Caki2 (cell line): ENCODE measurements at places on chromosomes 7 and 10.
A peak's percentile ranks its signal among the peaks of the same experiment; 100 is the strongest.

- no peak for DNase-seq
These were observed at the start of gene COL1A2 for GRCh38 chr7:94394437-94395140. Gene COL1A2 (plus strand): TSS chr7:94394895. CDS start chr7:94395032, 137 bp downstream.

DNA sequence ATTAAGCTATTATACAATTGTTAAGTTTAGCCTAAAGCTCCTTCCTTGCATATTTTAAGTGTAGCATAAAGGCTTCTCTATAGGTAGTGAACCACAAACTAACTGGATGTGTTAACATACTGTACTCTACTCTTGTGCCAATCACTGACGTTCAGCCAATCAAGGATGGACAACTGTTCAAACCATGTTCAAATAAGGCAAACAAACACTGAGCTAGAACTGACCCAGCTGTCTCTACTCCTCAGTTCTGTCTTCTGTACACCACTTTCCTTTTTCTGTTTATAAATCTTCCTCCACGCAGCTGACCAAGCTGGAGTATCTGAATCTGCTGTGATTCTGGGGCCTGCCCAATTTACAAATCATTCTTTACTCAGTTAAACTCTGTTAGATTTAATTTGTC lies 188.7 kb upstream of the MBL2 start:
- DNase-seq = no peak

- no peak for DNase-seq
These were observed 35.0 kb upstream of the IL15RA start for GRCh38 chr10:6012121-6012905.

- no peak for DNase-seq
These were observed 173.9 kb downstream of the USP6NL start for GRCh38 chr10:11437391-11438142.

DNA sequence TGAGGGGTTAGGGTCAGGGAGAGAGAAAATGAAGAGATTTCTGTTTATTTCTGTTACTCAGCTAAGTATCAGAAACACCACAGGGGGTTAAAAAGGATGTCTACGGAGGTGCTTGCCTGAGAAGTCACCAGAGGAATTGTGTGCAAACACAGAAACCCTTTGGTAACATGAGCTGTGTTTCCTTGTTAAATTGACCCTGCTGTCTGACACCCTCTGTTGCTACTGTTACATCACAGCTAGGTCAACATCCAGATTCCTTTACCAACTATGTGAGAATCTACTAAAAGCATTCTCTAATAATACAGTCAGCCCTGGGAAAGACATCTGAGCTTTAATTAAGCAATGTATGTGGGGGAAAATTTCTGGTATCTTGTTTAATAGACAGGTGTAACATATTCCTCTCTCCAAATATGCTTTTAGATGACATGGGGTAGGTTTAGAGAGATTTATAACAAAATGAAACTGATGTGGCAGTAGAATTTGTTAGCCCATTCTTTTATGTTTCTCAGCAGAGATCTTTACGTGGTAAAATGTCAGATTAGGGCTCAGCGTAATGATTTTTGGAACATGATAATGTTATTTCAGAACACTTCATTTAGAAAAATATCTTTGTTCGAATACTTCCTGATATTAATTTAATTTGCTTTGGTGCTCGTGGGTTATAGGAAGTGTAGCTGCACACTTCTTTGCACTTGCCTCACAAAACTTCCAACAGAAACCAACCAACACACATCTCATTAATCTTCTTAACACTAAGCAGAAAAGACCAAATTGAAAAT lies 168.0 kb upstream of the AHR start:
- peak; percentile 71 for DNase-seq

DNA sequence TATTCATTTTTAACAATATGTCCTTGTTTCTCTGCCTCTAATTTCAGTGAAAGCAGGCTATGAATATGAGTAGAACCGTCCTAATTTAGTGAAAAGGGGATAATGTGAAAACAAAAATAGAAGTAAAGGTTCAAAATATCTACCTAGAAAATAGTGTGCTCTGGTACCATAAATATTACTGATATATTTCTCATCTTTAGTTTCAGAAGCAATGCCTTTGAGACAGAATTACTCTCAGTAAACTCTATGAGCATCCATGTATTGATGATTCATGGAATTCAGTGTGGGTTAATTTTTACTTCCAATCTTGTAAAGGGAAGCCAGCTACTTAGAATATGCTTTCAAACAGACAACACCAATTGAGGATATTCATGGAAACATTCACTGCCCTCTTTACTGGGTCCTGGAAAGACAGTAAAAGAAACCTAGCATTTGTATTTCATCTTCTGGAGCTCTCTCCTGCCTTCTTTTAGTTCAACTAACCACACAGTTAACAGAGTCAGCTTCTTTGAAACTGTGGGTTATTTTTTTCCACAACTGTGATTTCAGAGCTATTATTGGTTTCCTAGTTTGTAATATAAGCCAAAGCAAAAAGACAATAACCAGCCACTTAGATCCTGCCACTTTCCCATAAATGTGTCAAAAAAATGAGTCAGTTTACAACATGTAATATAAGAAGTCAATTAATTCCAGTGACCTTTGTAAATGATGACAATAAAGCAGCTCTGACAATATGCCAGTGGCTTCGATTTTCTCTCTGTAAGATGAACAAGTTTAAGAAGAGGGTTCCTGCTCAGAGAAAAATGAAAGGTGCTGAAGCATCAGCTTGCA lies 1.7 kb downstream of the LRRN3 start:
- no peak for DNase-seq

GRCh38 chr7:1287752-1288201 lies 55.1 kb downstream of the UNCX start:
- DNase-seq = no peak

GRCh38 chr7:43562383-43562782 lies 20.5 kb upstream of the STK17A start:
- no peak for DNase-seq

DNA sequence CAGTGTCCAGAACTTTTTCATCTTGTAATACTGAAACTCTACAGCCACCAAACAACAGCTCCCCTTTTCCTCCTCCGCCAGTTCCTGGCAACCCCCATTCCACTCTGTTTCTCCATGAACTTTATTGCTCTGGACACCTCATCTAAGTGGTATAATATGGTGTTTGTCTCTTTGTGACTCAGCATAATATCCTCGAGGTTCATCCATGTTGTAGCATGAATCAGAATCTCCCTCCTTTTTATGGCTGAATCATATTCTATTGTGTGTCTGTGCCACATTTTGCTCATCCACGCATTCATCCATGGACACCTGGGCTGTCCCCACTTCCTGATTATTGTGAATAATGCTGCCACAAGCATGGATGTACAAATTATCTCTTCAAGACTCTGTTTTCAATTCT lies 124.4 kb upstream of the FGFR2 start:
- DNase-seq = no peak

DNA sequence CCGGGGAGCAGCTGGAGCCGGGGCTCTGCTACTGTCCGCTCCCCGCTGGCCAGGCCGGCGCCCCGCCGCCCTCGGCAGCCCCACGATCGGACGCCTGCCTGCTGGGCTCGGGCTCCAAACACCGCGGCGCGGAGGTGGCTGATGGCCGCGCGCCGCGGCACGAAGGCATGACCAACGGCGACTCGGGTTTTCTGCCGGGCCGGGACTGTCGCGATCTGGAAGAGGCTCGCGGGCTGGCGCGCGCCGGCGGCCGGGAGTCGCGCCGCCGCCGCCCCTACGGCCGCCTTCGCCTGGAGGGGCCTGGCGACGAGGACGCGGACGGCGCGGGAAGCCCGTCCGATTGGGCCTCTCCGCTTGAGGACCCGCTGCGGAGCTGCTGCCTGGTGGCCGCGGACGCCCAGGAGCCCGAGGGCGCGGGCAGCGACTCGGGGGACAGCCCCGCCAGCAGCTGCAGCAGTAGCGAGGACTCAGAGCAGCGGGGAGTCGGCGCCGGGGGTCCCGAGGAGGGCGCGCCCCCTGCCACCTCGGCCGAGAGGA lies 570 bp downstream of the TBC1D12 start:
- DNase-seq = no peak

DNA sequence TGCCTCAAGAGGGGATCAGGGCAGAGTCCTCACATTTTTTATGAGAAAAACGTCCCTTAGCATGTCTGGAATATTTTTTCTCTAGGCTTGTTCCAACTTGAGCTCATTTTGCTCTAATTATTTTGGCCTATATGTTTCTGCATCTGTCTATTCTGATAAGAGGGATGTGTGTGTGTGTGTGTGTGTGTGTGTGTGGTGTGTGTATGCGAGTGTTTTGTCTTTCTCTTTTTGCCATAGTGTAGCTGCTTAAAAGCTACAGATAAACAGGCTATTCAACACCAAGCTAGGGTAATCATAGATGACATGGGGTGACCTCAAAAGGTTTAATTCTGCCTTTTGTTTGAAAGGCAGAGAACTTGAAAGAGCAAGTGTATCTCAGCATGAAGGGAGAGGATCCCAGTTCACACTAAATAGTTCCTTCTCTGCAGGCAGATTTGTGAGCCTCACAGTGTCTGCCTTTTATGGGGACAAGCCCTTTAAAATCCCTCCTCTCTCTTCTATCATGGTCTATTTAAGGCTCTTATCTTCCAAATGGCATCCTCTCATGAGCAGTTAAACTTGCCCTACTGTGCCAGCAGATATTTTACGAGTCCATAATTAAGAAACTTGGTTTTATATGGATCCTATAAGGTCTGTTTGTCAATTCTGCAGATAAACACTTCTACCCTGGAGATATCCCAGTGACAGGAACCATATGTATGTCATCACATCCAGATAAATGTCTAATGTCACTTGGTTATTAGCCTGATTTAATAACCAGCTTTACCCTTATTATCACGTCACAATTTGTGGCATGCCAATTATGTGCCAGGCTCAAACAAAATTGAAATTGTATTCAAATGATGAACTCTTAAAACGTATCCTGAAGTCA lies 202.9 kb upstream of the MTPN start:
- DNase-seq = no peak

DNA sequence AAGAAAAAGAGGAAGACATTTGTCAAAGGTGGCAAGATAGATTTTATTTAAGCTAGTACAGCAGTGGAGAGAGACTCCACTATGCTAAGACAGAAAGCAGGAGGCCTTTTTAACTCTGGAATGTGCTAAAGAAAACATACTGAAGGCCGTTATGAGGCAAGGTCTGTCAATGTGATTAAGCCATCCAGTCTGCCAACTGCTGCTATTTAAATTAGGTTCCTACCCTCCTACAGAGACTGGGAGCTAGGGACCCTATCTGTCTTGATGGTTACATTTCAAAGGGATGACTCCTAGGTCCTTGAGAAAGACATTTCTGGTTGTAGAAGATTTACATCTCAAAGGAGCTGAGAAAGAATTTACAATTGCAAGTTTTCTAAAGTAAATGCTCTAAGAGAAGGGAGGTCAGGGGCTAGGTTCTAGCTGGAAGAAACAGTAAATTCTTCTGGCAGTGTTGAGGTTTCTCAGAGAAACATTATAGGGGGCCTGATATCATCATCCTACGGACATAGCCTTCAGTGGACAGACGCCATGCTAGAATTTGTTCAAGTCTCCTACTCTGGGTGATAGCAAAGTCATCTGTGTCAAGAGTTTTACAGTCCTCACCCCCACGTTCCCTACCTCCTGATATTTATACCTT lies 211.6 kb downstream of the PHF14 start:
- no peak for DNase-seq

DNA sequence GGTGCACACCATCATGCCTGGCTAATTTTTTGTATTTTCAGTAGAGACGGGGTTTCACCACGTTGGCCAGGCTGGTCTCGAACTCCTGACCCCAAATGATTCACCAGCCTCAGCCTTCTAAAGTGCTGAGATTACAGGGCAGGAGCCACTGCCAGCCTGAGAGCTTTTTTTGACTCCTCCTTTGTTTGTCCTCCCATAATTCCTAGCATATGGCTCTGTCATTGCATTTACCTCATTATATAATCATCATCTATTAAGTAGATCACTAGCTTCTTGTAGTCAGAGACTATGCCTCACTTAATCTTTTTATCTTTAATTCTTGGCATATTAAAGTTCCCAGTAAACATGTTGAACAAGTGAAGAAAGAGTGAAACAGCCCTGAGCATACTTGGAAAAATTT lies 82.1 kb downstream of the CPEB3 start:
- DNase-seq = peak; percentile 21

DNA sequence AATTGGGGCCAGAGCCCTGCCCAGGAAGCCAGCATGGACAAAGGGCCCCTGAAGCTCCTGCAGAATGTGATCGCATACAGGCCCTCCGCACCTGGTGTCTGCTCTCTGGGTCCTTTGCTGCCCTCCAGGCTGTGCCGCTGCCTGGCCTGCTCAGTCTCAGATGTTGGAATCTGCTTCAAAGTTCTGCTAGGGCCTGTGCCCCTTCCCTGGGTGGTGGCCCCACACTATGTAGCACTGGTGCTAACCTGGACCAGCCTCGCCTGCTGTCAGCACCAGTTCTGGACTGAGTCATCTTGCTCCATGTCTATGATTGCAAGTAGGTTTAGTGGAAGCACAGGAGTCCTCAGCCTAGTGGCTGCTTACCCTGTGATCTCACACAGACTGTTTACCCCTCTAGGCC lies 6.3 kb downstream of the MAT1A start:
- no peak for DNase-seq

GRCh38 chr7:11437994-11438393 lies 394.0 kb downstream of the THSD7A start:
- no peak for DNase-seq

DNA sequence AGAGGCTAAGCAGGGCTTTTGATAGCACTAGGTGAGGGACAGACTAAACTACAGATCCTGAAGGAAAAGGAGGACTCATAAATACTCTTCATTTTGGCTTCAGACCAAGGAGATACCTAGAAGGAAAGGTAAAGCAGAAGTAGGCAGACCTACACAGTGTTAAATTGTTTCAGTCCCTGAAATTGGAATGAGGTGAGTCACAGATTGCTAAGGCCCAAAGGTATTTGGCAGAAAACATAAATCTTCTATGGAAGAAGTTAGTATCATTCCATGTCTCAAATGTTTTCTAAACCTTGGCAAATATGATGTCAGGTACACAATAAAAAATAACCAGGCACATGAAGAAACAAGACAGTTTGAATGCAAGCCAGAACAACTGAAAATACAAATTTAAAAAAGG lies 30.0 kb downstream of the MTERF1 start:
- no peak for DNase-seq

DNA sequence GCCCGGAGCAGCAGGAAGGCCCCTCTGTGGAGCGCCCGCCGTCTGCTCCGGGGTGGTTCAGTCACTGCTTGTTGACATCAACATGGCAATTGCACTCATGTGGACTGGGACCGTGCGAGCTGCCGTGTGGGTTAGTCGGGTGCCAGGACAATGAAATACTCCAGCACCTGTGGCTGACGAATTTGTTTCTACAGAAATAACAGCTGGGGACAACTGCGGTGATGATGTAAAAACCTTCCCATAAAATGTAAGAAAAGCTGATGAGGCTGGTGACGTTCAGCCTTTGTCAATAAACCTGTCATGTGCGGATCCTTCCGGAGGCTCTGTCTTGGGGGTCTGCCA lies 5.6 kb downstream of the GPER1 start:
- DNase-seq = no peak
